ENCODE measurements at places on chromosomes 5 and 9.
A peak's percentile ranks its signal among the peaks of the same experiment; 100 is the strongest.

DNA sequence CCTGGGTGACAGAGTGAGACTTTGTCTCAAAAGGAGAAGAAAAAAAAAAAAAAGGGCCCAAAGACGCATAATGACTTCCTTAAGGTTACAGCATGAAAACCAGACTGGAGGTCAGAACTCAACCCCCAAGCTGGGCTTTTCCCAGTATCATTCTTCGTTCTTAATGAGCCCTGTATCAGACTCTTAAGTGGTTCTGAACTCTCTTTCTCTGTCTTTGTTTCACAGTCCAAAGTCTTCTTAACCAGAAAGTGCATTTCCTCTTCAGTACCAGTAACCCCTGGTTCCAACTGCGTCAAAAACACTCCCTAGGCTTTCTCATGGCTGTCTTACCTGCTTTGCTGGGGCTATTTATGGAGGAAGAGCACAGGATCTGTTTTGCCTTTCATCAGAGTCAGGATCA, 38.4 kb upstream of the SHB start:
- no peak for DNase-seq

GRCh38 chr5:142235050-142235797, 89.6 kb downstream of the SPRY4 start:
- no peak for DNase-seq

DNA sequence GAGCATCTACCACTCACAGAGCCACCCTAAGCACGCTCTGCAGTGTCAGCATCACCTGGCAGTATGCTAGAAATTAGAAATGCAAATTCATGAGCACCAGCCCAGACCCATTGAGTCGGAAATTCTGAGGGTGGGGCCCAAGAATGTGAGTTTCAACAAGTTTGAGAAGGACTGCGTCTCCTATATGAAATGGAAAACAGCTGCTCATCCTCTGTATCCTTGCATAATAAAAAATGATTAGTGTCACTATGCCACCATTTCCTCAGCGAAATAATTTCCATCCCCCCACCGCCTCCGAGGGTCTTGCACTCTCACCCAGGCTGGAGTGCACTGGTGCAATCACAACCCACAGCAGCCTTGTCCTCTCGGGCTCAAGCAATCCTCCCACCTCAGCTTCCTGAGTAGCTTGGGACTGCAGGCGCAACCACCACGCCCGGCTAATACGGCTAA, 1.3 kb upstream of the IQGAP2 start:
- DNase-seq: no peak

DNA sequence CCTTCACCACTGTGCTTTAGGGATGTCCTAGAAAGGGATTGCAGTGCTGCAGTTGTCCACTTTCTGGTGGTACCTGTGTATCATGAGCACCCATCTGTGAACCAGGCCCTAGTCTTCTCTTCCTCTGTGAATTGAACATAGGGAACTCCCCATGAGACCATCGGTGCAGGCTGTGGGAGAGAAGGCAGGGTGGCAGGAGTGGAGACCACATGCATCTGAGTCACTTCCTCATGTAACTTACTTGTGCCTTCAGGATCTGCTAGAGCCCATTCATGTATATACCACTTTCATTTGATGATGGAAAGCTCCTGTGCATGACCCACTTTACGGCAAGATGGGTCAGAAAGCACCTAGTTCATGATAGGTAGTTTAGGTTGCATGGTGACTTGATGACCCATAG, 478.1 kb upstream of the CDH9 start:
- no peak for DNase-seq

DNA sequence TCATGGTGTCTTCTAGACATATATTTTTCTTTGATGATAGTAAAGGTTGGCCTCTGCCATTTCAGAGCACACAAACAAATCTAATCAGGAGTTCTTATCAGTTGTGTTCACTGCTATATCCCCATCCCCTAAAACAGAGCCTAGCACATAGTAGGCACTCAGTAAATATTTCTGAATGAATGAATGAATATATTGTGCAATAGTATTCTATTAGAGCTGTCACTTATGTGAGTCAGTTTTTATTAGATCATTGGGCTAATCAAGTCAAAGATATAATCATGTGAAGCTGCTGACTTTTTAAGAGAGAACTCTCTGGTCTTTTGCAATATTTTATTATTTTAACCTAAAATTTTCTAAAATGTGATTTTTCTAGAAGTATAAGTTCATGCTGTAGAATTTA, 84.2 kb downstream of the CHSY3 start:
- DNase-seq: no peak

DNA sequence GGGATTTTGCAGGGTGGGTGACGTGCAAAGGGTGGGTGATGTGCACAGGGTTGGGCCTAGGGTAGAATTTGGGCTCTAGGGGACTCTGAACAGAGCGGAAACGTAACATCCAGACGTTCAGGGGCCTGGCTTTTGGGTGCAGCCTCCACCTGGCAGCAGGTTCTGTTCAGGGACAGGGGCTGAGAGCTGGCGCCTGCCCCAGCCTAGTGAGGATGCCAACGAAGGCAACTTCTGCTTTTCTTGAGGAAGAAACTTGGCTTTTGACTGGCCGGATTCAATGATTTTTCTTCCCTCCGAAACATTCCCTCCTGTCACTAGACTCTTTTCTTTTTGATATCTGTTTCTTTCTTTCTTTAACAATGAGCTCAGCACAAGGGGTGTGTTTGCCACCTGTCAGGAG, 38.6 kb upstream of the SLC6A19 start:
- no peak for DNase-seq

DNA sequence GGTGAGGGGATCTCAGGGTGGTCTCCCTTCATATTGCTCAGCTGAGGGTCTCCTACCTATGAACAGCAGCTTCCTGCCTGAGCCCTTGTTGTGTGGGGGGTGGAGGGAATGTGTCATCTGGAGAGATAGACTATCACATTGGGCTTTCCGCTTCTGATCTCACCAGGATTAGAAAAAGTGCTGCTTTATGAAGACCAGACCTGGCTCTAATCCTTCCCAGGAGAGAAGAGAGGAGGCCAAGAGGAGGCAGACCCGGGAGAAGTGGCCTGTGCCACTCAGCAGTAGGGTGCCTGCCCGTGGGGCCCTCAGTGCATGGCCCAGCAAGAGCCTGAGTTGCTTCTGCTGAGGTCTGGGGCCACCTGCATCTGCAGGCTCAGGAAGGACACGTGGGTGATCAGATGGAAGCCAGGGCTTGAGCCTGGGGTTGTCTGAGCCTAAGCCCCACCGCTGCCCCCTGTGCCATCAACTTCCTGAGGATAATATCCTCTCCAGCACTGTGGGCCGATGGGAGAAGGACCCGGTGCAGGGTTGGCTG, 22.1 kb upstream of the COL5A1 start:
- DNase-seq: no peak

- no peak for DNase-seq
These were observed 714.5 kb upstream of the WWC1 start for GRCh38 chr5:167576897-167577296.

DNA sequence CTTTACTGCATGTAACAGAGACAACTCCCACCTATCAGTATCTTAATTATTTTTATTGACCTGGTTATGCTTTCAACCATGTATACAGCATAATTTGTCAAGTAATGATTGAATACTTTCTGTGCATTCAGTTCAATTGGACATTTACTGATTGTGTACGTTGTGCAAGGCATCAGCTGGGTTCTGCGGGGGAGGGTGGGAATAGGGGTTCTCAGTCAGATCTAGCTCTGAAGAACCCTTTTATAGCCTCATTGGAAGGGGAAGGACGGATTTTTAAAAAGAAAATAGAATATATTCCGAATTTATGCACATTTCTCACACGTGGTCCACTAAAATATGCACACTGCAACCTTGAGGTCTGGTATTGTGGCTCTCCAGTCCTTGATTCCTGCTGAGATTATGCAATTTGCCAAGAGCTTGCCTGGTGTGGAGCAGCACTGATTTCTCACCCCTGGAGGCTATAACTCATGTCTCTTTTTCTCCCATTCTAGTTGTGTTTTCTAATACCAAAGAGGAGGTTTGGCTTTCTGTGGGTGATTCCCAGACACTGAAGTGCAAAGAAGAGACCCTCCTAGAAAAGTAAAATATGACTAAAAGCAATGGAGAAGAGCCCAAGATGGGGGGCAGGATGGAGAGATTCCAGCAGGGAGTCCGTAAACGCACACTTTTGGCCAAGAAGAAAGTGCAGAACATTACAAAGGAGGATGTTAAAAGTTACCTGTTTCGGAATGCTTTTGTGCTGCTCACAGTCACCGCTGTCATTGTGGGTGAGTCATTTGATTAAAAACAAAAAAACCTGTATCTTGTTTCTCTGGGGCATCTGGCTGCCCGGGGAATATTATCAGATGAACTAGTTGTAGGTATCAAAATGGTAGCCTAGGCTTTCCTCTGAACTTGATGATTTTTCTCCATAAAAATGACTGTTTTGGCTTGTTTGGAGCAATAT, 1.7 kb downstream of the SLC1A3 start:
- DNase-seq: no peak

- no peak for DNase-seq
These were observed 50.0 kb downstream of the MEGF10 start for GRCh38 chr5:127340606-127341005.

DNA sequence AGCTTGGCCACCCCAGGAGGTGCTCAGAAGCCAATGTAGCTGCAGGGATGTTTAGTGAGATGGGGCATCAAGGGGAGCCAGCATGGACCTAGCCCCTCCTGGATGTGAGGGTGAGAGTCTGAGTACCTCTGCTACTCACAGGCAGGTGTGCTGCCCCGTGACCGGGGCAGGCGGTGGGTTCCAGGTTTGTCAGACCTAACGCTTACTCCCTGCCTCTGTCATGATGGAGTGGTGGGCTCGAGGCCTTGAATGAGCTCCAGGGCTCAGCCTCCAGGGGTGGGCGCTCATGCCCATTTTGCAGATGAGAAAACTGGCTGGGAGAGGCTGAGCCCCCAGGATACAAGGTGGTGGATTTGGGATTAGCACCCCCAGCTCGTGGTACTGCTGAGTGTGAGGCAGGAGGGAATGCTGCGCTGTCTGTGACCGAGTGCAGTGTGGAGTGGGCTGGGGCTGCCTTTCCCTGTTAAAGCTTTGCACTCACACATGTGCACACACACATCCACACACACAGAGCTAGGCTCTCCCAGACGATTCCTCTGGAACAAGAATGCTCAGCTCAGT, 1.5 kb downstream of the RXRA start:
- DNase-seq: no peak

GRCh38 chr5:162288647-162289296, 221.2 kb downstream of the GABRG2 start:
- DNase-seq: no peak

DNA sequence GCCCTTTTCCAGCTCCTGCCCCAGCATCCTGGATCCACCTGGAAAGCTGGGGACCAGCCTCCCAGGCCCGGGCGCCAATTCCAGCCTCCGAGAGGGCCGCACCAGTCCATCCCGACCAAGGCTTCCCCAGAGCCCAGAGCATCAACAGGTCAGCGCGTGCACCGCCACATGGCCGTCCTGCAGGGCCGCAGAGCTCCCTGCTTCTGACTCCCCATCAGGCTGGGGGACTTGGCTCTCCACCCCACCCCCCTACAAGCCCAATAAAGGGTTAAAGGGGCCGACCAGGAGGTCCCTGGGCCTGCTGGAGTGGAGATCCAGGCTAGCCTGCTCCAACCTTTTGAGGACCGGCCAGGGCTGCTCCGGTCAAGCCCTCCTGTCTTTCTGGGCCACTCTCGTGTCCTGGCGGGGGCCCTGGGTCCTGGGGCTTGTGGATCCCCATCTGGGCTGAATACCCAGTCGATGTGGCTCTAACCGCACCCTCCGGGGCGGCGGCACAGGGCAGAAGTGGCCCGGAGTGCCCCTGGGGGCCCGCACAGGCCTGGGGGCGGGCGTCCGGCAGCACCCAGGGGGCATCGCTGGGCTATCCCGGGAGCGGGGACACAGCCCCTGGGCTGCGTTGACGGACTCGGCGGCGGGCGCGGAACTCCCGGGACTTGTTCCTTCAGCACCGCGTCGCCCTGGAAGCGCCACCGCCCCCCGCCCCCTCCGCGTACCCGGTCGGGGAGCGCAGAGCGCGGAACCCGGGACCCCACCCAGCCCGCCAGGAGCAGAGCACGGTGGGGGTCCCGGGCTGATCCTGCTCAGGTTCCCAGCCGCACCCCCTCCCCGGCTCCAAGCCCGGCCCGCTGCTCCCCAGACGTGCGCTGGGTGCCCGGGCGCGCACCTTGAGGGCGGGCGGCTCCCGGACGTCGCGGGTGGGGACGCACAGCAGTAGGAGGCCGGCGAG, 590 bp downstream of the ENTPD2 start:
- no peak for DNase-seq

- DNase-seq: no peak
These were observed 170.1 kb upstream of the ZNF618 start for GRCh38 chr9:113705928-113706519.

- DNase-seq: no peak
These were observed 162.5 kb upstream of the TLE4 start for GRCh38 chr9:79409182-79409823.

GRCh38 chr9:107807183-107807582, 317.6 kb upstream of the KLF4 start:
- no peak for DNase-seq

GRCh38 chr9:133121198-133121914, at the start of gene RALGDS:
Gene RALGDS (minus strand): TSS chr9:133121240. CDS start chr9:133121154, 86 bp downstream.
- peak; percentile 88 for DNase-seq

DNA sequence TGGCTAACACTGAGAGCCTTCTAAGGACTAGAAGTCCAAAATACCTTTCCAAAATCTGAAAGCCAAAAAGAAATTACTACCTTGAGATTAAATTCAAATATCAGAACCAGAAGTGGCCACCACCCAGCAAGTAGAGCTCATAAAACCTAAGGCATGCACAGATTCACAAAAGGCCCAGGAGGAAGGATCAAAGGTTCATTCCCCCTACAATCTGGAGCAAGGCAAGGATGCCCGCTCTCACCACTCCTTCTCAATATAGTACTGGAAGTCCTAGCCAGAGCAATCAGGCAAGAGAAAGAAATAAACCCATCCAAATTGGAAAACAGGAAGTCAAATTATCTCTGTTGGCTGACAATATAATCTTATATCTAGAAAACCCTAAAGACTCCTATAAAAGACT, 6.0 kb downstream of the RASEF start:
- DNase-seq: no peak

DNA sequence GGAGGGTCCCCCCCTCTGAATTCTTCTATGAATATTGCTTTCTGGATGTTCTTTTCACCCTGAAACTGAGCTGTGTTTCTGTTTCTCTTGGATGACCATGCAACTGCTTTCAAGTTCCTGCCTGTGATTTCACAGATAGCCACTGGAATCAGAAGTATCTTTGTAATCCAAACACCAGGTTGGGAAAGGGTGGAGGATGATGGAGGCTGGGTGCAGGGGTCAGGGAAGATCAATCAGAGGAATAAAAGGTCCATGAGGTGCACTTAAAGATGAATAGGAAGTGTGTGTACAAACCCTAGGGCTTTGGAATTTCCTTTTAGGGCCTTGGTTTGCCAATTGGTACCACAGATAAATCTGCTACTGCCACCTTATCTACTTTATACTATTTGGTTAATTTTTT, 68.2 kb upstream of the AGXT2 start:
- no peak for DNase-seq

GRCh38 chr9:105662184-105663104, at the start of gene TAL2:
Gene TAL2 (plus strand): TSS chr9:105662457. CDS start chr9:105662497, 40 bp downstream.
- no peak for DNase-seq

GRCh38 chr9:129237164-129237611, 59.1 kb upstream of the IER5L start:
- DNase-seq: no peak

GRCh38 chr5:158898185-158899177, 201.2 kb downstream of the EBF1 start:
- no peak for DNase-seq
